Activated CD4-positive, alpha-beta T cell treated with anti-CD3 and anti-CD28 coated beads, Interleukin-2, amount 50 U/mL, for 48 hours (primary cell): ENCODE measurements at places on chromosomes 3 and 15.

- no peak for DNase-seq
Observed at GRCh38 chr3:114566767-114567166, 272.9 kb downstream of the TIGIT start.

DNA sequence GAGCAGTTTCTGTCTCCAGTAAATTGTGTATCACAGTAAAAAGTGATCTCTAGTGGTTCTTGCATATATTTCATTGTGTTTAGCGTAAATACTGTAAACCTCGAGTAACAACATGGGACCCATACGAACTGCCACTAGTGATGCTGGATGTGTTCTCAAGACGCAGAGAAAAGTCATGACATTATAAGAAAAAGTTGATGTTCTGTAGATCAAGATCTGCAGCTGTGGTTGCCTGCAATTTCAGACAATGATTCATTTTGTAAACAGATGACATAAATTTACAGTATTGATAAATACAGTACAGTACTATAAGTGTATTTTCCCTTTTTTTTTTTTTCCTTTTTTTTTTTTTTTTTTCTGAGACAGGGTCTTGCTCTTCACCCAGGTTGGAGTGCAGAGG lies 100.1 kb downstream of the DPH6 start:
- DNase-seq = no peak

DNA sequence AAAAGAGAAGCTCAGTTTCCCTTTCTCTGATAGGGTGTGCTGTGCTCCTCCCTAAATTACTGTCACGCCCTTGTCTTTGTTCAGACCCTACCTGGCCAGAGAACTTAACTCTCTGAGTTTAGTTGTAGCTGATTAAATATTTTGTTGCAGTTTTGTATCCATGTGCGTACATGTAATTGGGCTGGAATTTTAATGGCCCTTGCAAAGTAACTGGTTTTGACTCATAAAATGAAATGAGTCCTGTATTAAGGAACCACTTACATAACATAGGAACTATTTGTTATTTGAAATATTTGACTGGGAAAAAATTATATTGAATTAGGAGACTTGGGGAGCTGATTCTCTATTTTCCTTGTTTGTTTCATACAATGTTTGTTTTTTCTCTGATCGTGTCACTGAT lies 80.2 kb downstream of the LRRK1 start:
- no peak for DNase-seq

DNA sequence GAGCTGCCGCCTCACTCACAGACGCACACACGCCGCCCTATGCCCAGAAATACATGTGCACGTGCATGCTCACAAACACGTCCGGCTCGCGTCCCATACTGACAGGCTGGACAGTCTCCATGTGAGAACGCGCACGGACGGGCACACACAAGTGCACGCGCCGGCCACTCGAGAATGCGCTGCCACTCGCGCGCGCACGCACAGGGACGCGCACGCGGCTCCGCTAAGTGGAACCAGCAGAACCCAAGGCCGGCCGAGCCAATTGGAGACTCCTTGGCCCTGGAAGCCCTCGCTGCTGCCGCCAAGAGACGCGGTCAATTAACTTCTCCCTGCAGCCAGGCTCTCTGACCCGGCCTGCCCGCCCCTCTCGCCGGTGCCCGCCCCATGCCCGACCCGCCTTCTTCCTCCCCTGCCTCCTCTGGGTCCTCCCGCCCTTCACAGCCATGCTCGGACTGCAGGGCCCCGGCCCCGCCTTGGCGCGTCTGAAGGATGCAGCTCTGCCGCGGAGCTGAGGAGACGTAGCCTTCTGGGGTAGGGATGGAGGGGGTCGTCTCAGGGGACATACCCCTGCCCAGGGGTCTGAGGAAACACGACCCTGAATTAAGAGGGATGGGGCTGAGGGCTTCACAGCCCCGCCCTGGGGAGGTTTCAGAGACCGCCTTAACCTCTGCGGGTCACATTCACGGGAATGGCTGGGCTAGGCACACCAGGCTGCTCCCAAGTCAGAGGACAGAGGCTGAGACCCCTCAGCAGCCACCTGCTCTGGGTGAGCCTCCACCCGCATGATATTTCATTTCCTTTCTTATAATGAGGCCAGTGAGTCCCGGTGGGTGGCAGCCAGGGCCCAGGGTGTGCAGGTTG lies 15.0 kb downstream of the PTH1R start:
- DNase-seq = no peak
